ENCODE measurements at places on chromosomes 16 and 17.

- DNase-seq: no peak
Measured at GRCh38 chr17:40841246-40841645, 18.8 kb upstream of the KRT10 start.

DNA sequence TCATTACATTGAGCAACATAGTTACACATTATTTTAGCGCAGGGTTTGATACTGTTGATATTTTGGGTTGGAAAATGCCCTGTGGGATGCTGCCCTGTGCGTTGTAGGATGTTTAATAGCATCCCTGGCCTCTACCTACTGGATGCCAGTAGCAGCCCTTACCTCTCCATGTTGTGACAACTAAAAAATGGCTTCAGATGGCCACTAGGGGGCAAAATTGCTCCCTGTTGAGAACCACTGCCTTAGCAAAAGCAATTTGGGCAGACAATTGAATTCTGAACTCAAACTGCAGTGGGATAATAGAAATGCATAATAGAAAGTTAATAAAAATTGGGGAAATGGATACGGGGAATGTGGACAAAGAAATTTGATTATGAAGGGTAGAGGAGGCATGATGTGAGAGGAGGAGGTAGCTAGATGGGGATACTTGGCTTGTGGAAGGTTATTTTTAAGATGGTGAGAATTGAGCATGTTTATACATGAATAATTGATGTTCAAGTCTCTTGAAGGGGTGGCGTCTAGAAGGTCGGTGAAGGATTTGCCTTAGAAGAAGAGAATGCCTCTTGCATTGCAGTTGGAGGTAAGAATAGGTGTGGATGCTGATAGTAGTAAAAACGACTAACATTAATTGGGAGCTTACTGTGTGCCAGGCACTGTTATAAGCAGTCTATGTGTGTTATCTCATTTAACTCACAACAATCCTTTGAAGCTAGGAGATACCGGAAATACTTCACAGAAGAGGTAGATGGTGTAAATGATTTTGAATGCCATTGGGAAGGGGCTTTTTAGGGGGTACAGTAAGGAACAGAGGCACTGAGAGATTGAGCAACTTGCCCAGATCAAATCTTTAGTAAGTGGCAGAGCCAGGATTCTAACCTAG is 19.0 kb downstream of the HEATR9 start:
- peak; percentile 84 for DNase-seq

DNA sequence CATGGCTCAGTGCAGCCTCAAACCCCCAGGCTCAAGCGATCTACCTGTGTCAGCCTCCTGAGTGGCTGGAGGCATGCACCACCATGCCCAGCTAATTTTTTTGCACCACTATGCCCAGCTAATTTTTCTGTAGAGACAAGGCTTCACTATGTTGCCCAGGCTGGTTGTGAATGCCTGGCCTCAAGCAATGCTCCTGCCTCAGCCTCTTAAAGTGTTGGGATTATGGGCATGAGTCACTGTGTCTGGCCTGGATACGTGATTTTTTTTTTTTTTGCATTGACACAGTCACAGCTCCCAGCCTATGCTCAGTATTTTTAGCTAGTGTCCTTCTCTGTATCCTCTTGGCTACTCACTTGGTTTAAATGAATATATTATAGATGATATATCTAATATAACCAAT is 377.0 kb upstream of the TNRC6C start:
- DNase-seq: no peak

- DNase-seq: no peak
Measured at GRCh38 chr16:3215601-3216262, 19.2 kb downstream of the ZNF200 start.

DNA sequence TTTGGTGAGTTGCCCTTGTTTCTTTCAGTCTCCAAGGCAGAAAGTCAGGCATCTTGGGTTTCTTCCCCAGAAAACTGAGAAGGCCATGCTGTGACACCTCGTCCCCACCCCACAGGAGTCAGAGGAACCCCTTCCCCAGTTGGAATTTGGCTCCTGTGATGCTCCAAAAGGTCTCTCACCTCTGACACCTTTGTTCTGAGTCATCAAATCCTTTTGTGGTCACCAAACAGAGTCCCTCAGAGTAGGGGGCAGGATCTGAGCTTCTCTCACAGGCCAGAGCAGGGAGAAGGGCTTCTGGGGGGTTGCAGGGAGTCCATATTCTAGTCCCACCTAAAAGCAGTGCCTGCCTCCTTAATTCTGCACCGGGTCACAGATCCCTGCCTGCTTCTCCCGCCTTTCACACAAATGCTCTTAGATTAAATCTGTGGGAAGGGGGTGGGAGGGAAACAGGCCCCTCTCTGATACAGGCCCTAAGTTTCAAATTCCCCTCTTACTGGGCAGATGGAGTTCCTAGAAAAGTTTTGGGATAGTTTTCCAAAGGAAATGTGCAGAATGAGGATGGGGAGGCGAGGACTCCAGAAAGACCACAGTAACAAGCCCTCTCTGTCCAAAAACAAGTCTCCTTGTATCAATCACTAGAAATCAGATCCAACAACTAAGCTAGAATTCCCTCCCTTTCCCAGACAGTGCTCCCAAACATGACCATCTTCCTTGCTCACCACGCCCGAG is 1.3 kb downstream of the PHOSPHO1 start:
- DNase-seq: no peak

DNA sequence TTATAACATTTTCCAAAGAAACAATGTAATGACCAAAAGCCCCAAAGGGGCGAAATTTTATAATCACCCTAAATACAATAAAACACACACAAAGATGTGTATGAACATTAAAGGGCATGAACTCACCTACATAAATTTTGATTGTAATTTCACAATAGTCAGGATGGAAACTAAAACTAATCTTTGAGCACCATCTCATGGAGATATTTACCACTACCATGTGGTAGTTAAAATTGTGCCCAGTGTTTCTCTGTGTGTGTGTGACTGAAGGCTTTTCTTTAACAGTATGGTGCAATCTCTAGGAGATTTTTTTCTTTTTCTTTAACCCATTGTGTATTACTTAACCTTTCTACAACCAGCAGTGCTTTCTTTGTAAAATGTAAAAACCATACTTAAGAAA is 19.7 kb upstream of the MEIOC start:
- peak; percentile 41 for DNase-seq

DNA sequence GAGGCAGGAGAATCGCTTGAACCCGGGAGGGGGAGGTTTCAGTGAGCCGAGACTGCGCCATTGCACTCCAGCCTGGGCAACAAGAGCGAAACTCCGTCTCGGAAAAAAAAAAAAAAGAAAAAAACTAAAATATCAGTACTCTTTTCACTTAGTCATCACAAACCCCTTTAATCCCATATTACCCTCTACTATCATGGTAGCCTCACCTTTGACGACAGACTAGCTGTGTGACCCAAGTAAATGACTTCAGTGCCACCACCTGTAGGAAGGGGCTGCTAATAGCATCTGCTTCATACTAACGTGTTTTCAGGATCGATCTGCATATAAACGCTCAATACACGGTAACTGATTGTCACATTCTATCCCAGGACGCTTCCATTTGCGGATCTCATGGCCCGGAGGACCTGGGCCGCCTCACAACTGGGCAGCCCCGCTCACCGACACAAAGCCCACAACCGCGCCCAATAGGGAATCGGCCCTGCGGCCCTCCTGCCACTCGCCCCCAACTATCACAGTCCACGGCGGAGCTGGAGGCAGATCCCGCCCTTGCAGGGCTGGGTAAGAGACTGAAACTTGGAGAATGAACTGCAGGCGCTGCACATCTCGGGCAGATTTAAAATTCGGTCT is 1.1 kb upstream of the ZNF263 start:
- DNase-seq: peak; percentile 83

GRCh38 chr17:8867361-8867981 is at the start of gene PIK3R6:
PIK3R6 (minus strand) TSS chr17:8867674; CDS start chr17:8849794, 17,880 bp downstream.
- DNase-seq: peak; percentile 4

DNA sequence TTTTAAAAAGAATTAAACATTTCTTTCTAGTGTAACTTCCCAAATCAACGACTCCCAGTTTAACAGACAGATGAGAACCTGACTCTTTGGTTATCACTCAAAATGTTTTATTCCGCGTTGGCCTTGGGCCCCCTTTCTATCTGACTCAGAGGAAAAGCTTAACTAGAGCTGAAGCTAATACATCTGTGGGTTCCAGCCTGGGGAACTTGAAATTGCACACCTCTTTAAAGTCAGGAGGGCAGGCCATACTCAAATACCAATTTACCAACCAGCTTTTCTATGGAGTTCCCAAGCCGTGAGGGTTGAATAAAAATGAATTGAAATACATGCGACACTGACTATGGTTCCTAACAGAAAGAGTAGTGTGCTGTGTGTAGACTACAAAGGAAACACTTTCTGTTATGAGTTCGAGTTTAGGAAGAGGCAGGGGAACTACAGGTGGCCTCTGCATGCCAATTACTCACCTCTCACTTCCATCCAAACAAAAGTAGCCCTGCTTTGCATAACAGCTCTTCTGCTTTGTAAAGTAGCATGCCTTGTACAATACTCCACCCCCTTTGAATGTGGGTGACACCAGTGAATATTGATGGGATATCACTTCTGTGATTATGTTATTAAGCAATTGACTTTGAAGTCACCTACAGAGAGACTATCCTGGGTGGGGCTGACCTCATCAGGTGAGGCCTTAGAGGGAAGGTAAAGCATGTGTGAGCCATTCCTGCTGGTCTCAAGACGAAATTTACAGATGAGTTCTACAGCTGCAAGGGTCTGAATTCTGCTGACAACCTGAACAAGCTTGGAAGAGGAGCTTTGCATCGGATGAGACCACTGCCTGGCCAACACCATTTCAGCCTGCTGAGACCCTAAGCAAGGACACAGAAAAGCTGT is 92.1 kb downstream of the WDR59 start:
- DNase-seq: no peak

GRCh38 chr16:6081320-6081976 is 983.9 kb upstream of the EEF2KMT start:
- DNase-seq: peak; percentile 39

GRCh38 chr17:2292100-2292499 is 11.5 kb downstream of the SMG6 start:
- no peak for DNase-seq

DNA sequence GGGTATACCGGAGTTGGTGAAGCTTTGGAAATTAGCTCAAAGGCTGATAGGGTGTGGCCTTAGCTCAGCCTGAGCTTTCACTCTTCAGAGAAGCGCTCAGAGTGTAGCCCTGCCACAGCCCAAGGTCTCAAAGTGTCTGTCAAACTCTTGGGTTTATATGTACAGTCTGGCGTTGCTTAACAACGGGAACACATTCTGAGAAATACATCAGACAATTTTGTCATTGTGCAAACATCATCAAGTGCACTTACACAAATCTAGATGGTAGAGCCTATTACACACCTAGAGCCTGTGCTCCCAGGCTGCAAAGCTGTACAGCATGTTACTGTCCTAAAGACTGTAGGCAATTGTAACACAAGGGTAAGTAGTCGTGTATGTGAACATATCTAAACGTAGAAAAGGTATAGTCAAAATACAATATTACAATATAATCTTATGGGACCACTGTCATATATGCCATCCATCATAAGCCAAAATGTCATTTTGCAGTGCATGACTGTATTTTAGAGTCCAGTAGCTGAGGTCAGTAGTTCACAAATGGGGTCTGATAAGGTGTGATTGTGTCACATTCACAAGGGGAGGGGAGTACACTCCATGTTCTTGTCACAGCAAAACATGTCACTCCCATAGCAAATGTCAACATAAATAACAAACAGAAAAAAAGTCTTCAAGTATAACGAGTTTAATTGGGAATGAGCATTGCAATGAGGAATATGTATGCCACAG is 20.6 kb downstream of the CHAD start:
- DNase-seq: no peak

GRCh38 chr16:84648595-84649510 is 542 bp downstream of the KLHL36 start:
- DNase-seq: no peak

GRCh38 chr17:43854498-43854897 is 7.5 kb downstream of the CD300LG start:
- DNase-seq: no peak

DNA sequence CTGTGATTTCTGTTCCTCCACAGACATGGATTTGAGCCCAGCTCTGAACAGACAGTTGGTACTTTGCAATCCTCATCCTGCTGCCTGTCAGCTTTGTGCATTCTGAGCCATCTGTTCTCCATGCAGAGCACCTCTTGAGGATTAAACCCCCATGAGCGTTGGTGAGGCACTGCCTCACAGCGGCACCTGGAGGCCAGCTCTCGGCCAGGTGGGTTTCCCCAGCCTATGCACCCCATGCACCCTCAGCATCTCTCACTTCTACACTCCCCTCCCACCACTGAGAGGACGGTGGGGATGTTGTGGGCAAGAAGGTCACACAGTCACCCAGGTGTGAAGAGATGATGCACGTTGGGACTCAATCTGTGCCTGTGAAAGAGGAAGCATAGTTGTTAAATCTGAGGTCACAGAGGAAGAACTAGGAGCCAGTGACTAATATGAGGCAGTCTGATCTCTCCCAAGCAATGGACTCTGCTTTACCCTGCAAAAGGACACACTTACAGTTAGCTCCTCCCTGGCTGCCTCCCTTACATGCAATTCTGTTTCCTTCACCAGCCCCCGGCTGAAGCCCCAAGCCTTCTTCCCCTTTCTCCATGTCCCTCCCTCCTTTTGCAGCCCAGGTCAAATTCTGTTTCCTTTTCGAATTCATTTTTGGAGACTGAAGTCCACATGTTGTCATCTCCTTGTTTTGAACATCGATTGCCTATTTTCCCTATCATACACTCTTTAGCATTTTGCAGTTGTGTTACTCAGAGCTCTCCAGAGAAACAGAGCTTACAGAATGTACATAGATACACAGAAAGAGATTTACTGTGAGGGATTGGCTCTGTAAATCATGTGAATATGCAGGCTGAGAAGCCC is 58.5 kb downstream of the HS3ST3B1 start:
- DNase-seq: no peak

DNA sequence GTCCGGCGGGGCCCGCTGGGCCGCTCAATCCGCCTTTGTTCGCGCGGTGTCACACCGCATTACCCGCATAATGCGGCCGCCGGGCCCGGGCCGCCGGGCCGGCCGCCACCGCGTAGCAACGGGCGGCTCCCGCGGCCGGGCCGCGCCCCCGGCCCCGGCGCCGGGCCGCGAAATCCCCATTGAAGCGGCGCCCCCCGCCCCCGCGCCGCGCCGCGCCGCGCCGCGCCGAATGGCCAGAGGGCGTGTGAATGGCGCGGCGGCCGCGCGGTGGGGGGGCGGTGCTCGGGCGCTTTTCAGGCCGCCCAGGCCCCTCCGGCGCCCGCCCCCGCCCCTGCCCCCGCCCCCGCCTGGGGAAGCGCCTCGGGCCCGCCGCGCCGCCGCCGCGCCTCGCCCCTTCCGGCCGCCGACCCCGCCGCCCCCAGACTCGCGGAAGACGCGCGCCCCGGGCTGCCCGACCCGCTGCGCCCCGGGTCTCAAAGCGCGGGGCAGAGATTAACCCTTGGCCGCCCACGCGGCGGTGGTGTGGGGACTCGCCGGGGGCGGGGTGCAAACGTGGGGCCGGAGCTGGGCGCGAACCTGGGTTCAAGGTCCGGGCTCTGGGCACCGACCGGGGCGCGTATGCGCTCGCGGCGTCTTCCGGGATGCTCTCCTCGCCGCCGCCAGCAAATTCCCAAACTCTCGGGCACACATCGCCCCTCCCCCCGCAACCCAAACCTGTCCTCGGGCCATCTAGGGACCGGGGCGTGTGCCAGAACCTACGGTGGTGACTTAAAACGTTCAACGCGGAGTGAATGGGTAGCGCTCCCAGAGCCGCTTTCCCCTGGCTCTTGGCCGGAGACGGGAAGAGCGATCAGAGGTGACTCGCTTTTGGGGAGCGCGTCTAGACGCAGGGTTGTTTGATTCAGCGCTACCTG is 46.7 kb downstream of the WNT3 start:
- no peak for DNase-seq

- no peak for DNase-seq
Measured at GRCh38 chr17:50201276-50201854, at the start of gene COL1A1. COL1A1 (minus strand) TSS chr17:50201631; CDS start chr17:50201513, 118 bp downstream.

- peak; percentile 11 for DNase-seq
Measured at GRCh38 chr16:81994485-81994884, 16.8 kb downstream of the SDR42E1 start.

GRCh38 chr17:75518201-75518600 is 1.9 kb downstream of the TSEN54 start:
- peak; percentile 83 for DNase-seq
